NCI-H748 treated with DMSO at 0.1 percent for 48 hours (cell line): ENCODE measurements at places on chromosomes 4 and X.
A peak's percentile ranks its signal among the peaks of the same experiment; 100 is the strongest.

DNA sequence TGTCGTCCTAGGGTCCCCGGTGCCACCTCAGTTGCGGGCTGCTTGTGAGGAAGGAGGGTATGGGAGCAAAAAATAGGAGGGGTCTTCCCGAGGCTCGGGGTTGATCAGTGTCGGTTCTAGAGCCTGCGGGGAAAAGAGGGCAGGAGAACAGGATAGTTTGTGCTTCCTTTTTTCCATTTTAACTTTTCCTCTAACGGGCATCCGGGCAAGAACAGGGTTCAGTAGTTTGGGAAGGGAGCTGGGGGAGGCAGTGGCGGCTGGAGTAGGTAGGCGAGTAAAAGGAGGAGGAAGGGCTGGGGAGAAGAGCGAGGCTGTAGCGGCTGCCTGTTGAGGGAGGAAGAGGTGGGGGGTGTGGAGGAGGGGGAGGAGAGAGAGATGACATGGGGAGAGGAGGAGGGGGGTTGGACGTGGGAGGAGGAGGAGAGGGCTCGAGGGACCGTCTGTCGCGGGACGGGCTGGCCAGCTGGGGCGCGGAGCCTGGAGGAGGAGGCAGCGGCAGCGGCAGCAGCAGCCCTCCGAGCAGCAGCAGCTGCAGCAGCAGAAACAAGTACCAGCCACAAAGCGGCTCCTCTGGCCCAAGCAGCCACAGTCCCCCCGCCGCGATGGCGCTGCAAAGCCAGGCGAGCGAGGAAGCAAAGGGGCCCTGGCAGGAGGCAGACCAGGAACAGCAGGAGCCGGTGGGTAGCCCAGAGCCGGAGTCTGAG, at the start of gene SLC16A2:
TSS of gene SLC16A2 (plus strand) at position 458 of the 704 bp plus-strand sequence. CDS start at position 603, 145 bp downstream.
- DNase-seq: peak; percentile 17

DNA sequence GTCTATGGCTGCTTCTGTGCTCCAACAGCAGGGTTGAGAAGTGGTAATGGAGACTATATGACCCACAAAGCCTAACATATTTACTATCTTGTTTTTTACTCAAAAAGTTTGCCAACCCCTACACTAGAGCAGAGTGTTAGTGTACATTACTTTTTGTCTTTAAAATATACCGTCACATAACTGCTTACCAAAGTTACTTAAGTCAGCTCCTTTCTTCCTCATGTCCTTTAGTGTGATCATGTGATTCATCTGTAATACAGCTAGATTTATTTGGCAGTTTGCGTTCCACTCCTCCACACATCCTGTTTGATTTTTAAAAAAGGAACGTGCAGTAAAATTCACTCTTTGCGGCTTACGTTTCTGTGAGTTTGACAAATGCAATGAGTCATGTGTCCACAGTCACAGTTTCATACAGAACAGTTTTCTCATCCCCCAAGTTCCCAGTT, 162.4 kb upstream of the GPRIN3 start:
- no peak for DNase-seq

- DNase-seq: no peak
These were observed 299.1 kb downstream of the EVC2 start for GRCh38 chr4:5409237-5409636.

DNA sequence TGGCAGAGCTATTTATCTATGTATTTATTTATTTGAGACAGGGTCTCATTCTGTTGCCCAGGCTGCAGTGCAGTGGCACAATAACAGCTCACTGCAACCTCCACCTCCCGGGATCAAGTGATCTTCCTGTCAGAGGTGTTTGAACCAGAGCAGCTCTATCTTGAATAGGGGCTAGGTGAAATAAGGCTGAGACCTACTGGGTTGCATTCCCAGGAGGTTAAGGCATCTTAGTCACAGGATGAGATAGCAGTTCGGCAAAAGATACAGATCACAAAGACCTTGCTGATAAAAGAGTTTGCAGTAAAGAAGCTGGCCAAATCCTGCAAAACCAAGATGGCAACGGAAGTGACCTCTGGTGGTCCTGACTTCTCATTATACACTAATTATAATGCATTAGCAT, 501.9 kb downstream of the AFF2 start:
- no peak for DNase-seq

DNA sequence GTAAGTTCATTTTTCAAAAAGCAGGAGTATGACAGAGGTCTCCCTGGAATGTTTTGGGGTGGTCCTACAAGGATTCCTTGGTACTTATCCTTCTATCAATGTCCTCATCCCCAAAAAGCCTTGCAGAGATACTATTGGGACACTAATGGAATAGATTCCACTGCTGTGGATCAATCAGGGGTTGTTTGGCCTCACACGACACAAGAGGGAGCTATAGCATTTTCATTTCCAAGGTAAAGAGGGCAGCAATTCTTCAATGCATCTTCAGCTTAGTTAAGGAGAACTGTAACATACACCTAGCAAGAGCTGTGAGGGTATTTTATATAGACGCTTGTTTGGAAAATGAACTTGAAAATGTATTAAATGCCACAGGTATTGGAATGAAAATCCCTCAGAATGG, 50.9 kb downstream of the USP26 start:
- DNase-seq: peak; percentile 24
